ENCODE measurements at places on chromosomes 16 and 17.

- no peak for DNase-seq
Measured at GRCh38 chr16:56789360-56789759, 59.4 kb downstream of the NUP93 start.

GRCh38 chr17:14688134-14688533 is 387.3 kb downstream of the HS3ST3B1 start:
- DNase-seq: no peak

DNA sequence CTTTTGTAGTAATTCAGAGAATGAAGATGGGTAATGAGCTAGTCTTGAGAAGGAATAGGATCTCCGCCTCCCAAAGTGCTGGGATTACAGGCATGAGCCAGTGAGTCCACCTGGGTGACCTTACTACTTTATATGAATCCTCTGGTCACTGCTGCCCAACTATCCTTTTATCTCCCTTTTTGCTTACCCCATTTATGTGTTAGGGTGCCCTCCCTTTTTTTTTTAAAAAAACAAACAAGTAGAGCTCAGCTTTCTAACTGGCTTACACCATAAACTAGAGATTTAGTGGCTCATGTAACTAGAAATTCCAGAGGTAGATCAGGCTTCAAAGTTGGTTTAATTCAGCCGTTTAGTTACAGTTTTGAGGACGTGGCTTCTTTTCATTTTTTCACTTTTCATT is 15.6 kb downstream of the USP10 start:
- no peak for DNase-seq

DNA sequence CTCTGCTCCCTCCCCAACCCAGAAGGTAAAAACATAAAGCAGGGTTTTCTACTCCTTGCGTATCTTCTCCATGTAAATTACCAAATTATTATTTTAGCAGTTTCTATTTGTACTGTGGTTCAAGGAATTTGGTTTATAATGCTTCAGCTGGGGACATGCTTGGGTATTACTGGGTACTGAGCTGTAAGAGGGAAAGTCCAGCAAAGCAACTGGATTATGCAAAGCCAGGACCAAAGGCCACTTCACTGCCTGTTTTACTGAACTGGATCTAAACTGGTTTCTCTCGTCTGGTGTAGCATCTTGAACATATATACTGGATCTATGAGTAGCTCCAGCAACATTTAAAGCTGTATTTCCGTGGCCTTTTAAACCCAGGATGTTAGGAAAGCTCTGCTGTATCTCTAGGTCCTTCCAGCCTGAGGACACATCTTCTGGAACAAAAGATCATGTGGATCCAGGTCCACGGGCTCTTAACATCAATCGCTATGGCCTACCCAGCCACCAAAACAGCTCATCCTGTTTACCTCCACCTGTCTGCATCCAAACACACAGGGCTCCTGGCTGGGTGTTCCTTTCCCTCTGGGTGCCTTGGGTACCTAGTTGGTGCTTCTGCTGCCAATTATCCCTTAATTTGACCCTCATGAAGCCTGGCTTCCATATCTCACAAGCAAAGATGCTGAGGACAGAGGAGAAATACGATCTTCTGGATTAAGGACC is 7.2 kb downstream of the PMP22 start:
- DNase-seq: no peak
